ENCODE measurements at places on chromosomes 6 and 20. TPM values are rescaled to one million over a fixed set of nuclear protein-coding genes. Genes with fewer than 3 reads are reported as not detected.
A peak's percentile ranks its signal among the peaks of the same experiment; 100 is the strongest.

GRCh38 chr20:50019466-50020256 is 36.9 kb downstream of the SNAI1 start:
- no peak overlapping the region for H3K27ac ChIP-seq
- no peak overlapping the region for H3K4me3 ChIP-seq
- no peaks in the 10 kb centered on the region for H3K27me3 ChIP-seq
- no peak for DNase-seq

TAF4 gene
- 1.1 TPM for polyA plus RNA-seq

GLP1R gene
- polyA plus RNA-seq, result not detected

ZSCAN31 gene
- 2.9 TPM for polyA plus RNA-seq

GRCh38 chr20:18729231-18729825 is 84.3 kb upstream of the SCP2D1 start:
- DNase-seq, result no peak
- H3K4me1 ChIP-seq, result peaks cover 24% of the 10 kb centered on the region
- H3K36me3 ChIP-seq, result no peaks in the 10 kb centered on the region
- no peak overlapping the region for H3K4me3 ChIP-seq
- H3K27me3 ChIP-seq, result no peaks in the 10 kb centered on the region
- peak overlapping the region; percentile 47 for H3K27ac ChIP-seq

DNA sequence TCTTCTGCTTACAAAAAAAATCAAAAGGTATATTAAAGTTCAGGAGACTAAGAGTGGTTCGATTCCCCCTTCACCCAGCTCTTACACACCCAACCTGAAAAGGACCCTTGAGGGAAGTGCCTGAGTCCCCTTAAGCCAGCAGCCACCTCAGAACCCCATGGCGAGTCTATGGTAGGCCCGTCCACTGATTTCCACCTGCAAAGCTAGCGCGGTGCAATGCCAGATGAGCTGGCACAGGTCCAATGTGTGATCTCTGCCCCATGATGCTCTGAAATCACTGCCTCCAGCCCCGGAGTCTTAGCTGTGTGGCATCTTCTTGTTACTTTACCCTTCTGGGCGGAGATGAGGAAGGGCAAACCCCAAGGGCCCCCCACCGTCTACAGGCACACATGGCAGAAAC is 109.3 kb downstream of the SMOC2 start:
- H3K27ac ChIP-seq, result no peak overlapping the region
- no peaks in the 10 kb centered on the region for H3K36me3 ChIP-seq
- H3K4me1 ChIP-seq, result no peaks in the 10 kb centered on the region
- DNase-seq, result no peak
- H3K27me3 ChIP-seq, result no peaks in the 10 kb centered on the region

SLPI gene
- polyA plus RNA-seq, result not detected

COL21A1 gene
- not detected for polyA plus RNA-seq

GRCh38 chr6:16670617-16671051 is 90.6 kb downstream of the ATXN1 start:
- H3K27ac ChIP-seq, result peak overlapping the region; percentile 38
- H3K36me3 ChIP-seq, result no peaks in the 10 kb centered on the region
- no peaks in the 10 kb centered on the region for H3K27me3 ChIP-seq
- no peak overlapping the region for H3K4me3 ChIP-seq
- peaks cover 31% of the 10 kb centered on the region for H3K4me1 ChIP-seq

DNA sequence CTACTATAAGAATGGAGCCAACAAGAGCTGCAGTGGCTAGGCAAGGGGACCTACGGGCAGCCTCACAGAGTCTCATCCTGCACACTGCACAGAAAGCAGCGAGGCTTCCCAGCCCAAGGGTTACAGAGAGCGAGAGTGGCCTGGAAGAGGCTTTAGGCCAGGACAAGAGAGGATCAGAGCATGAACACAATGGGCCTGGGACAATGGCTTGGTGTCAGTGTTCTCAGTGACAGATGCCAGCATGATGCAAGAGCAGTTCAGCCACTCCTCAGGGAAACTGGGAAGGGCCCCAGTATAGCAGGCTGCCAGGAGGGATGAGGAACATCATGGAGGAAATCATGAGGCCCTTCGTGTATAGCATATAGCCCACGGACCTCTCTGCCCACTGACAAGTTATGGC is 108.0 kb downstream of the NUS1 start:
- H3K4me3 ChIP-seq, result no peak overlapping the region
- H3K27ac ChIP-seq, result no peak overlapping the region
- H3K4me1 ChIP-seq, result no peaks in the 10 kb centered on the region
- H3K36me3 ChIP-seq, result no peaks in the 10 kb centered on the region
- H3K27me3 ChIP-seq, result no peaks in the 10 kb centered on the region
- no peak for DNase-seq

DUSP15 gene
- polyA plus RNA-seq, result 0.11 TPM

Data from GM12878 (cell line).